ENCODE measurements at places on chromosomes 5 and 9.

- DNase-seq, result no peak
Measured at GRCh38 chr9:77769246-77769645, 121.1 kb upstream of the GNA14 start.

DNA sequence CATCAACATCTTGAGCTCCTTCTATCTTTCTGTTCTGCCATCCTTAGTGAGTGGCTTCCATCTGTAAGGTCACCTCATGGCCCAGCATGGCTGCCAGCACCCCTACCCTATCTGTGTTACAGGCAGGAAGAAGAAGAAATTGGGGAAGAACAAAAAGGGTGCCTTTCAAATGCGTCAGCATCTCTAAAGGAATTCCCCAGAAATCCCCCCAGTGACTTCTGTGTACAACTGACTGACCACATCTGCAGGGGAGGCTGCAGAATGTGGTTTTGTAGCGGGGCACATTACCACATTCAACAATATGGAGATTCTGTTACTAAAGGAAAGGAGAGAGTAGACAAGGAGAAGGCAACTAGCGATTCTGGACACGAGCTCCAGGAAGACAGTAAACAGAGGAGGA lies 40.1 kb downstream of the ALG2 start:
- DNase-seq, result no peak

GRCh38 chr9:13267743-13268142 lies 11.7 kb downstream of the MPDZ start:
- DNase-seq, result no peak

DNA sequence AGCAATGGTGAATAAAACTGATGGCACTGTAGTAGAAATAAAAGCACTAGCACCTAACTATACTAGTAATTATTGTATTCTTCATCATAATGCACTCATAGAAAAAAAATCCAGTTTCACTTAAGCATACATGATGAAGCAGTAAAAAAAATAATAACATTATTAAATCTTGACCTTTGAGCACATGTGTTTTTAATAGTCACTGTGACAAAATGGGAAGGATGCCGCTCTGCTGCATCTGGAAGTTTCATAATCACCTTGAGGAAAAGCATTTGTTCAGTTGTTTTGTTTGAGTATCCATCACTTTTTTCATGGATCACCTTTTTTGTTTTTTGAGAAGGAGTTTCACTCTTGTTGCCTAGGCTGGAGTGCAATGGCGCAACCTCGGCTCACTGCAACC lies 13.2 kb downstream of the OR2K2 start:
- no peak for DNase-seq

- no peak for DNase-seq
Measured at GRCh38 chr5:180287404-180287803, 4.5 kb downstream of the MAPK9 start.

DNA sequence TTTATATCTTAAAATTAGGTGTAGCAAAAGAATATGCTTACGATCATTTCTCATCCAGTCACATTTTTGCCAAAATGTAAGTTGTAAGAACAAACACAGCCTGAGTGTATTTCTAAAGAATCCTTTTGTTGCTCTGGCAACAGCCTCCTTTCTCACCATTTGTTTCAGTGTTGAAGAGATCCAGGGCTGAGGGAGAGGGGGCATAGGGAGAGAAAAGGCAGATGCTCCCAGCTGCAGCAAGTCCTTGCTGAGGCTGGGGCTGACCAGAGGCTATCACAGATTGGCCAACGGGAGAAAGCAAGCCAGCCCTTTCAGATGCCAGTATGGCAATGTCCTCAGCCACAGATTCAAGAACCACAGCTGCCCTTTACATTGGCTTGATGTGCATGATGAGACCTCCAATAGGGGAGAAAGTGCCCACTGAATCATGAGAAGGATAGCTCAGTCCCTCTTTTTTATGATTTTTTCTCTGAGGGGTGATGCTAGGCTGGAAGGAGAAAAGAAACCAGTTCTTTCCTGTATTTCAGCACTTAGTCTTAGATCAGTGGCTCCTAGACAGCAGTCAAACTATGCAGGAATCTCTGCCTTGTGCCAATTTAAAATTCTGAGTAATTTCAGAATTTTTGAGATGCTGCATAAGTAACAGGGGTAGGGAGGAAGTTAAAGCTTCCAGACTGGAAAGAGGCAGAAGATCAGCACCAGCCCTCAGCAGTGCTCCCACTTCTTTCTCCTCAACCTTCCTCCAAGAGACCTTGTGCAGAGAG lies 142.1 kb downstream of the LHFPL2 start:
- no peak for DNase-seq

- no peak for DNase-seq
Measured at GRCh38 chr5:80763873-80764647, 109.3 kb upstream of the DHFR start.

DNA sequence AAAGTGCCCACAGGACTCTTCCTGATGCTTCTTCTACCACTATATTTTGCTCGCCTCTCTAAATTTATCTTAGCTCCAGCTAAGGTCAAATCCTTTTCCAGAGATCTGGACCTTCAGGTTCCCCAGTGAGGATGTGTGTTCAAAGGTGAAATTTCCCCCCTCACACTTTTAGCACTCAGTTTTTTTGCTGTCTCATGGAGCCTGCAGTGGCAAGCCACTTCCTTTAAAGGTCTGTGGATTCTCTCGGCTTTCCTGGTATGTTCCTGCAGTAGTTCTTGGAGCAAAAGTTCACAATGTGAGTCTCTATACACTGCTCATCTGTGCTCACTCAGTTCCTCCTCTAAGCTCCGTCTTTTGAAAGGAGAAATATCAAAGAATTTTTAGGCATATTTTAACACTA lies 181.4 kb downstream of the LURAP1L start:
- DNase-seq, result no peak

DNA sequence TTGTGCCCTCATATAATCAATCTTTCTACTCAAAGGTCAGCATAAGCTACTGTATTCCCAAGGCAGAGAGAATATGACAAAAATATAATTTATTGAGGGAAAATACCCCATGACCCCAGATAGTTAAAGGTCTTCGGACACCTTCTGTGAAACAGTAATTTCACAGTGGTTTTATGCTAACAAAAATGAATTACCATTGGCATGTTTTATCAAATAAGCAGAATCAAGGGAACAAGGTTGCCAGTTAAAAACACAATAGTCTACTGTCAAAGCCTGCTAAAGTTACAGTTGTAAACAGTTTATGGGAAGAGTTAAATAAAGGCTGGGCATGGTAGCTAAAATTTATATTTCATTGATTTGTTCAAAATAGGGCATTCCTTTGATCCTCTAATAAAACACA lies 154.3 kb downstream of the GIN1 start:
- no peak for DNase-seq

DNA sequence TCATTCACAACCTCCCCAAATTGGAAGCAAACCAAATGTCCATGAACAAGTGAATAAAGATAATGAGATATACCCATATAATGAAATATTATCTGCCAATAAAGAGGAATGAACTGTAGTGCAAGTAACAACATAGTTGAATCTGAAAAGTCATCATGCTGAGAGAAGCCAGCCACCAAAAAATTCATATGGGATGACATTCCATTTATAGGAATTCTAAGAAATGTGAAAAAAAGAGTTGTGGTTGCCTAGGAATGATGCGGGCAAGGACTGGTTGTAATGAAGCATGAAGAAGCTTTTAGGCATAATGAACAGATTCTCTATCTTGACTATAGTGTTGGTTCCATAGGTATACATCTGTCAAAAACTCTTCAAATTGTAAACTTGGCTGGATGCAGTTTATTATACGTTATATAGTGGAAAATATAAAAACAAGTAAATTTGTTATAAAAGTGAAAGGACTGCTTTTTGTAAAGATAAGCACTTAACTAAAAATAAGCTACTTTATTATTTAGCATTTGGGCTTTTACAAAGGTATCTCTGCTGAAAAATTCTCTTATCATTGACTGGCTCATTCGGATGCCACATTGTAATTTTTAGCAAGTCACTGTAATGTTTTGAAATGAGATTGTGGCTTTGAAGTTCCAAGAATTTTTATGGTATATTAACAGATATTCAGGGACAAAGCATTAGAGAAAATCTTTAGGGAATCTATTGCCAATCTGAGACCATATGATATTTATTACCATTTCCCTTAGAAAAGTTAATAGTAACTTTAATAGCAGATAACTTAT lies 21.2 kb upstream of the TTC23L start:
- DNase-seq, result no peak

GRCh38 chr9:22446589-22446949 lies at the start of gene DMRTA1:
TSS of gene DMRTA1 (plus strand) at chr9:22446824. CDS start at chr9:22447066, 242 bp downstream.
- no peak for DNase-seq

DNA sequence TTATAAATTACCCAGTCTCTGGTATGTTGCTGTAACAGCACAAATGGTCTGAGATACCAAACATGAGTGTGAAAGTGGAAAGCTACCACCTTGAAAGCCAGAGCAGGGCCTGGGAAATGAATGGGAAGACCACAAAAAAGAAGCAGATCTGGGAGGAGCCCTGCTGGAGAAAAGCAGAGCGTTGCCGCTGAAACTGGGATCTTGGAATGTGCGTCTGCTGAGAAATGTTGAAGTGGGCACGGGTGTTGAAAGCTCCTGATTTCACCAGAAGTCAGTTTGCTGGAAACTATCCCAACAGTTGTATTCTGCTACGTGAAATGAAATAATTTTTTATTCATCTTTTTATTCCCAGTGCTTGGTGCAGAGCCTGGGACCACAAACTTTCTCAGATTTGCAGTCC lies 40.0 kb downstream of the NUDT12 start:
- no peak for DNase-seq

- no peak for DNase-seq
Measured at GRCh38 chr5:114243972-114244317, 117.9 kb upstream of the KCNN2 start.

- DNase-seq, result no peak
Measured at GRCh38 chr5:125463466-125464092, 717.1 kb upstream of the ZNF608 start.

- DNase-seq, result no peak
Measured at GRCh38 chr9:114433086-114433485, 45.3 kb upstream of the AKNA start.

DNA sequence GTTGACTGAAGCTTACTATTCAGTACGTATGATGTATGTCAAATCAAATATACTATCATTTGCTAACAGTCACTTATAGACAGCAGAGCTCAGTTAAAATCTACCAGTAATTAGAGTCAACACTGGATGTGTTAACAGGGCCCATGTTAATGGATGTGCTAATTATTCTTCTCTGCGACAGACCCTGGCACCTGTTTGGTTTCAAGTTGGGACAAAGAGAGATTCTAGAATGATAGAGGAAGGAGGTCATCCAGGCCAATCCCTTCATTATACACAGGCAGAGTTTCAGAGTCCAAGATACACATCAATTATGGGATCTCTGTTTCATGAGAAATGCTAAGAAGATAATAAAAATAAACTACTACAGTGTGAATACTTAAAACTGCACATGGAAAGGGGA lies 615.0 kb downstream of the ZNF608 start:
- DNase-seq, result no peak

DNA sequence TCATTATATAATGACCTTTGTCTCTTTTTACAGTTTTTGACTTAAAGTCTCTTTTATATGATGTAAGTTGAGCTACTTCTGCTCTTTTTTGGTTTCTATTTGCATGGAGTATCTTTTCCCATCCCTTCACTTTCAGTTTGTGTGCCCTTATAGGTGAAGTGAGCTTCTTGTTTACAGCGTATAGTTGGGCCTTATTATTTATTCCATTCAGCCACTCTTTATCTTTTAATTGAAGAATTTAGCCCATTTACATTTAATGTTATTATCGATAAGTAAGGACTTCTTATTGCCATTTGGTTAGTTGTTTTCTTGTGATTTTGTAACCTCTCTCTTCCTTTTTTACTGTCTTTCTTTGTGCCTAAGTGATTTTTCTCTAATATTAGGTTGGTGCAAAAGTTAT lies 117.3 kb downstream of the ADAMTSL1 start:
- no peak for DNase-seq

GRCh38 chr5:115579216-115579615 lies 23.1 kb downstream of the TICAM2 start:
- no peak for DNase-seq

- no peak for DNase-seq
Measured at GRCh38 chr5:95812074-95812471, 10.5 kb downstream of the GLRX start.

GRCh38 chr9:6200761-6201160 lies 14.8 kb upstream of the IL33 start:
- DNase-seq, result no peak

GRCh38 chr5:113293975-113294310 lies 140.8 kb downstream of the TSSK1B start:
- no peak for DNase-seq

GRCh38 chr5:176675676-176676360 lies 28.5 kb downstream of the TSPAN17 start:
- DNase-seq, result no peak

DNA sequence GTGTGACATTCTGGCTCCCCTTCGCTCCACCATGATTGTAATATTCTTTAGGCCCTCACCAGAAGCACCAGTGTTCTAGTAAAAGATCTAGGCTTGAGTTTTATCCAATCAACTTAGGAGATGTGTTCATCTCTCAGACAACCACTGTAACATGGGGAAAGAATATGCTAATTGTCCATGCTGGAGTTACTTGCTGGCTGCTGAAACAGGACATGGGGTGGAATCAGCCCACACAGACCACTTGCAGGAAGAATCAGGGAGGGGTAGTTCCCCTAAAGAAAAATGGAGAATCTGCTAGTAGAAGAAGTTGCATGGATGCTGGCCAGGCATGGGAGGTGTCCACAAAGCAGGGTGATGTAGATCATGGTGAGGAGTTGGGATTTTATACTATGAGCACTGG lies 86.2 kb downstream of the FEM1C start:
- no peak for DNase-seq

DNA sequence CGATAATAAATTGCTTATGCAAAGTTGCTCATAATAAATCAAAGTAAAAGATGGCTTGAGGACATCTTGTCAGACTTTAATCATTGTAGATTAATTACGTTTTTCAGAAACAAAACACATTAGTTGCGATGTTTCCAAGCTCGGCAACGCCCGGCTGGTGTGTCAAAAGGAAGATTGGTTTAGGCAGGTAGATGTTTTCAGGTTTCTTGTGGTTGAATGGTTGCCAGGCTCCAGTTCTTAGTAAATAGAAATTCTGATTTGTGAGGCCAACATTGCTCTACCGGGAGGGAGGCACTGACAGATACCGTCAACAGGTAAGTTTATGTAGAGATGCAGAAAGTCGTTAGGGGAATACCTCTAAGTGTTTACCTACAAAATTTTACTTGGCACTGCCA lies 280.3 kb downstream of the NPR3 start:
- DNase-seq, result no peak

DNA sequence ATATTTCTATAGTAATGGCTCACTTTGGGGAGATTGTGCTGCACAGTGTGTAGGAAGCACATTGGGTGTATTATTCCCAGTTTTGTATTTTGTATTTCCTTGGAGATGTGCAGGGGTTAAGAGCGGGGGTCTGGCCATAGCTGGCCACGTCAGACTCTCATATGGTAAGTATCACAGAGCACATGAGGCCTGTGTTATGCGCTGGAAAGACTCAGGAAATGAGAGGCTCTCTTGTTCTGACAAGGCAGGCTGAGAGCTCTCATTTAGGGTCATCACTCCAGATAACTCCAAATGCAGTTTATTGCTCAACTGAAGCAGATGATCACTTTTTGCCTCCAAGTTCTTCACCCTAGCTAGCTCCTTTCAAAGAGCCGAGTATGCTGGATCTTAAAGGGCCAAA lies 205.7 kb downstream of the NTRK2 start:
- DNase-seq, result no peak
